ENCODE measurements at places on chromosomes 5 and 9. TPM values are rescaled to one million over a fixed set of nuclear protein-coding genes. Genes with fewer than 3 reads are reported as not detected.

The SHLD3 gene
- polyA plus RNA-seq = 1.7 TPM

DNA sequence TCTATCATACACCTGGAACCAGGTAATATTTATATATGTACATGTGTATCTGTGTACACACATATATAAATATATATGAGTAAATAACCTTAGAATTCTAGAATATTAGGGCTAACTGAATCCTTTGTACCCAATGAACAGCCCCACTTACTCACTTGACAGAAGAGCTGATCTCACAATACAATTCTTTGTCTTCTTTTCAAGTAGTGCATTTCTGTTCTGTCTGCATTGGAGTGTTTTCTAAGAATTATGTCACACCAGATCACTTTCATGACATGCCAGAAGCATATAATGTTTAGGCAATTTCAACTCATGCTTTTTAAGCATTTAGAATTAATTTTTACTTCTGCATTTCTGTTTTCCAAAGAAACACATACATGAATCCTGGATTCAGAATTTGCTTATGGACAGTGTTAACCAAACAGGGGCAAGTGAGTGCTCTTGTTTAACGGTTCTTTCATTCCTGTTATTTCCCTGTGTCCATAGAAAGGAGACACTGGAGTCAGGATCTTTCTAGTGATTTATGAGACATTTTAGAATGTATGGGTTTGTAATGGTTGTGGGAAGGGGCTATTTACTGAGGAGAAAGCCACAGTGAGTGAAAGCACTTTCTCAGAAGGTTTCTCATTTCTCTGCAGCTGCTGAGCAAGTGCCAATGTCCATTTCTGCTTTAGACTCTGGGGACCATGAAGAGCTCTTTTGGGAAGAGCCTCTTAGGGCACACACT is 123.2 kb downstream of the RMI1 start:
- DNase-seq = no peak

GRCh38 chr9:91101611-91102168 is 260.0 kb downstream of the AUH start:
- no peak for DNase-seq

The ARL14EPL gene
- polyA plus RNA-seq = not detected

All from endothelial cell of umbilical vein (primary cell).